AG04449 (cell line): ENCODE measurements at places on chromosomes 12 and 14.

GRCh38 chr12:30573145-30573544, 122.5 kb downstream of the IPO8 start:
- no peak for DNase-seq

DNA sequence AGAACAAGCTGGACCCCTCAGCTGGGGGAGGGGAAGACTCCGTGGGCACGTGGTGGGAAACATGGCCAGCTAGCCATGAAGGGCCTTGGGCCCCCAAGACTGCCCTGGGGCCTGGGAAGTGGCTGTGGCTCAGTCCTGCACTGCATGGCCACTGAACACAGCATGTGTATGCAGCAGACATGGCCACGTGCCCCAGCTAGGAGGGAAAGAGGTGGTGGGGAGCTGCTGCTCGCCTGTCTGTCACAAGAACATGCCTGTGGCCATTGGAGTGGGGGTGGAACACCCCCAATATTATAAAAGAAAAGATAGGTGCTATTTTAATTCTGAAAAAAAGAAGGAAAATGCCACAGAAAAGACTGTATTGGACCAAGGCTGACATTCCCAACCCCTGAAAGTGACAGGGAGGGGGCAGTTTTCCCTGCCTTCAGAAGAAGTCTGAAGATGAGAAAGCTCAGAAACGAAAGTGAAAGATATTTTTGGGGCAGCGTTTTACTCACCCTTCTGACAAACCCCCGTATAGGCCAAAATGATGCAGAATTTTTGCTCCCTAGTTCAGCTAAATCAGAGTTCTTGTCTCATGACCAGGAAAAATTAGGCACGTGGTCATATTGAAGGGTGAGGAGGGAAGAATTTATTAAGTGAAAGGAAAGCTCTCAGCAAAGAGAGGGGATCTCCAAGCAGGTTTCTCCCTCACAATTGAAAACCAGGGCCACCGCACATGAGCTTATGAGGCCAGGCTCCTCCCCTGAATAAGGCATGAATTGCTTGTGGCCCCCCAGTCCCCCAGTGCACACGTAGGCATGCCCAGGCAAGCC, 35.2 kb upstream of the PCNX1 start:
- no peak for DNase-seq

GRCh38 chr12:53862831-53863230, 75.8 kb upstream of the HOXC13 start:
- no peak for DNase-seq

DNA sequence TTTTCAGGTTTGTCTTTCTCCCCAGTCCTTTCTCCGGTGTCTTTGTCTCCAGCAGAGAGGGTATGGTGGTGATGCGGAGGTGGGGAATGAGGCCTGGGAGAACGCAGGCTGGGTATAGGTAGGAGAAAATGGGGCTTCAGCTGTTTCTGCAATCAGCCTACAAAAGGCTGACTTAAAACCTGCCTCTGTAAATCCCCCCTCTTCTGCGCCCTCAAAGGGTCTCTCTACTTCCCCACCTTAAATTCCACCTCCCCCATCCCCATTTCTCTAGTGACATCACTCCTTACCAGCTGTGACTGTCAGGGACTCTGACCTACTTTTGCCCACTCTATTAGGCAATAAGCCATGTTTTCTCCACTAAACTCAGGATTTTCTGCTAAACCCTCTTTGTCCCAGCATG, 8.1 kb upstream of the RIMKLB start:
- no peak for DNase-seq

DNA sequence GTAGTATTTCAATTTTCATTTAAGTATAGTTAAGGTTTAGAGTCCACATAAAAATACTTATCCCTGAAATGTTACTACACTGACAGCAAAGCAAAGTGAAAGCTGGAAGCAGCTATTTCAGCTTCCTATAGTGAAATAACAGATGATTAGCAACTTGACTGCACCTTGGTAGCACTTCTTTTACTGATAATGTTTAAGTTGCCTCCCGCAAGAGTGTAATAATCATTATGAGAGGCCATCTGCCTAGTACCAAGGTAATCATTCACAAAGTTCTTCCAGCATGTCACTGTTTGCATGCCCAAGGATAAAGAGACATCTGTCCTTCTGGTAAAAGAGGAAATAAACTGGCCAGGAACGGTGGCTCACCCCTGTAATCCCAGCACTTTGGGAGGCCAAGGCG, 69.8 kb downstream of the LIN7A start:
- no peak for DNase-seq

- DNase-seq: no peak
Measured at GRCh38 chr12:15562263-15562662, 226.9 kb downstream of the EPS8 start.

- DNase-seq: no peak
Measured at GRCh38 chr12:12384571-12385340, 27.9 kb downstream of the BORCS5 start.

DNA sequence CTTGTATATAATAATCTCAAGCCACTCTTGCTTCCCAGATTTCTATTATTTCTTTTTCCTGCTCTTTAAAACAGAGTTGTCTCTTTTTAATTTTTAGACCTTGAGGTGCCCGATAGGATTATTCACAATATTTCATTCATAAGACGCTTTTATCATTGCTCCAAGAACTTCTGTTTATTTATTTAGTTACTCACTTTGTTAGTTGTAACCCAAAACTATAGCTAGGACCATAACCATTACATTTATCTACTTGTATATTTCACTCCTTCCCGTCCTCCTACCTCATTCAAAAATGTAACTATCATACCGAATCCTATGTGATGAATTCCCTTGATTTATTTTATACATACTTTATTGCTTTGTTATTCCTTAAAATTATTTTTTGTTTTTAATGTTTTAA, 7.1 kb downstream of the EIF2S3B start:
- DNase-seq: no peak

- no peak for DNase-seq
Measured at GRCh38 chr14:31657917-31658316, 96.7 kb downstream of the NUBPL start.
